ENCODE measurements at places on chromosomes 2 and 18.
A peak's percentile ranks its signal among the peaks of the same experiment; 100 is the strongest.

DNA sequence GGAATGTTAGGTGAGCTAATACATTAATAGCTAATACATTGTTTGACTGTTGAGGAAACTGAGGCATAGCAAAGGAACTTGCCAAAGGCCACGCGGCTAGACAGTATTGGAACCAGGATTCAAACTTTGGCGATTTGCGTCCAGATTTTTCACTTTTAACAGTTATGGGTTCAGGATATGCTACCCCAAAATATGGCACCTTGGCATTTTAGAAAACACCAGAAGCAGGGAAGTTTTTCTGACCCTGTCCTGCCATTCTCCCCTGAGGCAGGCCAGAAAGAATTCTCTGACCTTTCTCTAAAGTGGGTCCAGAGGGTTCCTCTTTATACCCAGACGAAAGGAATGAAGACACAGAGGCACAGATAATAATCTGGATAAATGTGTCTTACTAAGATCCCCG, 166.9 kb downstream of the MYCN start:
- DNase-seq: no peak

DNA sequence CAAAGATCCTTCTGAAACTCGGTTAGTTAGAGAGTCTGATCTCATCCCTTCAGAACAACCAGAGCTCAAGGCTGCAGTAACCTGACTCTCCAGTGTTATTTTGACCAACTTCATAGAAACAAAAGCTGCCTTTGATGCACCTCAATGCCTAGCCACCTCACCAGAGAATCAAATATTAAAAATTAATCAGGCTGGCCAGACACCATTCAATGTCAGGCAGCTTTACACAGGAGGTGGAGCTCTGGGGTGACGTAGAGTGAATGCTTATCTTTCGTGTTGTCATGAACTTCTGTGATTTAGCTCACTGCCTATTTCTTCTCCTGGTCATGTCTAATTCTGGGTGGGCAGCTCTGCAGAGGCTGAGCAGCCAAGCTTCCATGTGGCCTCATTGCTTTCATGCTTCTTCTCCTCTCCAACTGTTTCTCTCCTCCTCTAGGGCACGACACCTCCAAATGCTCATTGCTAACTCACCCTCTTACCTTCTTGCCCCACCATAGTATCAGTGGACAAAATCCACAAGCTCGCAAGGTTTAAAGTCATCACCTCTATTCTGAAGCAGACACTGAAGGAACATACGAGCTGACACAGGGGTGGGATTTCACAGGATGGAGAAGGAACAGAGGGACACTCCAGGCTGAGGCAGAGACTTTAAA, 39.4 kb downstream of the AAK1 start:
- no peak for DNase-seq

GRCh38 chr18:12750076-12750714, 47.4 kb downstream of the PSMG2 start:
- peak; percentile 56 for DNase-seq

GRCh38 chr2:145012214-145012670, 492.3 kb upstream of the ZEB2 start:
- DNase-seq: peak; percentile 11

DNA sequence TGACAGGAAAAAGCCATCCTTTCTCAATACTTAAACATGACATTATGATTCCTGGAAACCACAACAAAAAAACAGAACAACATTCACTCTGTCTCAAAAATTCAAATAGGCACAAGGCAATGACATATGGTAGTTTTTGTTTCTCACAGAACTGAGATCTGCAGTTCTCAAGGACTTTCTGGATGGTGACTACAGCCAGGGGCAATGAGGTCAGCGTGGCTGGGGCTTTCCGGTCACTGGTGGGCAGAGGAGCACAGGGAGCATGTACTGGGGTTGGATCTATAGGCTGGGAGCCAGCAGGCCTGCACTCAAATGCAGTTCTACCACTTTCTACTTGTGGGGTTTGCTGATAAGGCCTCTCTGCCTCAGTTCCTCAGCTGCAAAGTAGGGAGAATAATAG, 72.0 kb downstream of the CTAGE1 start:
- DNase-seq: no peak

GRCh38 chr2:106012591-106013347, 181.3 kb downstream of the UXS1 start:
- no peak for DNase-seq

DNA sequence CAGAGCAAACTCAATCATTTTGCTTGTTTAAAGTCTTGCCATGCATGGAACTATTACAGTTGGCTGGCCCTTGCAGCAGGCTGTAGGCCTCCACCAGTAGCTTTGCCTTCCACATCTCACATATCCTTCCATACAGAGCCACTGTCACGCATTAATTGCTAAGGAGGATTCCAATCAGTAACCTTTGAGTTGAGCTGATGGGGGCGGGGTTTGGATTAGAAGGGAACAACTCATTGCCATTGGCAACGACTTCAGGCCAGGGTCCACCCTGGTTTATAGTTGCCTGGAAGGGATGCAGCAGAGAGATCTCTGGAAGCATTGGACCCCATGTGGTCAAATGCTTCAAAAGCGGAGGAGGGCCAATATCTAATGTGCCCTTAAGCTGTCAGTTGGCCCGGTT, 63.3 kb upstream of the TTC39C start:
- DNase-seq: no peak

- DNase-seq: no peak
Observed at GRCh38 chr2:173218326-173219056, 136.2 kb upstream of the CDCA7 start.

DNA sequence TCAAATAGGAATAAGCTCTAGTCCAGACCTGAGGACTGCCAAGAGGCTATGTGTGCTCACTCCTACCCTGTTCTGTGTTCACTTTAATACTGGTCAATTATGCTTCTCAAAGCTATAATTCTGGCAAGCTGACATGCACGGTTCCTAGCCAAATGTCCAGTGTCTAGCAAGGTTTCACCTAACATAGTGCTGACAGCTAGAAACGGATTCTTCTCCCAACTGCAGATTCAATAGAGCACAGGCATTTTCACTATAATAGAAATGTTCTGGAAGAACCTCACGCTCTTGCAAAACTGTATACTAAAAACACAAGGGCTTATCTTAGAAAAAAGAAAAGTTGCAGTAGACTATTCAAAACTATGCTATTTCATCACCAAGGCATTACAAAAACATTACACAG, 45.1 kb downstream of the HDAC4 start:
- DNase-seq: no peak

- no peak for DNase-seq
Observed at GRCh38 chr2:235010117-235010714, 58.4 kb downstream of the SH3BP4 start.

All from NCI-H187 treated with DMSO at 0.1 percent for 48 hours (cell line).